ENCODE measurements at places on chromosomes 5 and 9. TPM values are rescaled to one million over a fixed set of nuclear protein-coding genes. Genes with fewer than 3 reads are reported as not detected.

GRCh38 chr9:90801973-90802322 is 329 bp downstream of the SYK start:
- DNase-seq = no peak
- H3K27ac ChIP-seq = no peak overlapping the region
- H3K4me3 ChIP-seq = peak overlapping the region; percentile 62
- H3K27me3 ChIP-seq = peaks cover 18% of the 10 kb centered on the region
- H3K36me3 ChIP-seq = no peaks in the 10 kb centered on the region
- H3K4me1 ChIP-seq = no peaks in the 10 kb centered on the region

DNA sequence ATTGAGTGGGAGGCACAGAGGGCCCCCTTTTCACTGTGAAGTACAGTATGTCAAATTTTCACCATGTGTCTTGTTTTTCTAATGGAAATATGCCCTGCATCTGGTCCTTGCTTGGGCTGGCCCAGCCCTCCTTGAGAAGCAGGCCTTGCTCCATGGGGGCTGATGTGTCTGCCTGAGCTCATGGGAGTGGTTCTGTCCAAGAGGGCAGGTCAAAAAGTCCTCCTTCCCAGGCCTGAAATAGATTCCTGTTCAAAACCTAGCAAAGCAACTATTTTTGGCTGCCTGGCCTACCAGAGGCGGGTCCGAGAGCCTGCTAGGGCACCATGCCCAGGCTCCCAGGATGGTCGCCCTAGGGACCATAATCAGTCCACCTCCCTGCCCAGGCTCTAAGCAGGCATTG is 40.5 kb upstream of the NEURL1B start:
- H3K36me3 ChIP-seq = no peaks in the 10 kb centered on the region
- no peak overlapping the region for H3K27ac ChIP-seq
- peaks cover 6% of the 10 kb centered on the region for H3K4me1 ChIP-seq
- DNase-seq = no peak
- H3K27me3 ChIP-seq = no peaks in the 10 kb centered on the region

- H3K27me3 ChIP-seq = no peaks in the 10 kb centered on the region
- DNase-seq = no peak
- no peak overlapping the region for H3K27ac ChIP-seq
- H3K4me1 ChIP-seq = no peaks in the 10 kb centered on the region
These were observed 178.8 kb downstream of the SPOCK1 start for GRCh38 chr5:137320056-137321045.

EMB gene
- 48.4 TPM for total RNA-seq

WDR38 gene
- not detected for total RNA-seq

SH2D3C gene
- total RNA-seq = 6.4 TPM

GRCh38 chr5:149759986-149760853 is 30.1 kb downstream of the PPARGC1B start:
- no peak overlapping the region for H3K4me3 ChIP-seq
- peaks cover 6% of the 10 kb centered on the region for H3K4me1 ChIP-seq
- no peaks in the 10 kb centered on the region for H3K27me3 ChIP-seq

- no peak overlapping the region for H3K27ac ChIP-seq
- peaks cover 3% of the 10 kb centered on the region for H3K36me3 ChIP-seq
- H3K4me3 ChIP-seq = no peak overlapping the region
- H3K27me3 ChIP-seq = no peaks in the 10 kb centered on the region
- DNase-seq = no peak
These were observed 6.1 kb downstream of the NOTCH1 start for GRCh38 chr9:136539427-136540421.

DNA sequence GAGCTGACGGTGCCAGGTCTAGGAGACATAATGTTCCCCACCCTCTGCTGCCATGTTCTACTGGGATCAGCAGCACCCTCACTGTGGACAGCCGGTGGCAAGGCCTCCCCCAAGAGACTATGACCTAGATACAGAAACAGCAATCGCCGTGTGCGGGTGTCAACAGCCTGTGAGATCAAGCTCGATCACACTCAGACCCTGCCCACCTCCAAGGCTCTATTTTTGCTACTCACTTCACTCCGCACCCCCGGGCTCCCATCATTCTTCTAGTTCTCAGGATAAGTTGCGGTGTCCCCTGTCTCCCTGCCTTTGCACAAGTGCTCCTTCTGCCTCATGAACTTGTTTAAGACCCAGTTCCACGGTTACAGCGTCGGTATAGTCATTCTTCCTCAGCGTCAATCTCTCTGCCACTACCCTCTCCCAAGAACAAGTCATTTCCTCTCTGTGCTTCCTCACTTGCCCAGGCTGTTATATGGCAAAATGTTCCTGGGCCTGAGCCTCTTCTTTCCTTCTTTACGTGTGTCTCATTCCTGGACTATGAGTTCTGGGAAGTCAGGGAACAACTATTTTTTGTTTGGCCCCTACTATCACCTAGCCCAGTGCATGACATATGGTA is 5.4 kb upstream of the DOCK8 start:
- no peak overlapping the region for H3K4me3 ChIP-seq
- no peak overlapping the region for H3K27ac ChIP-seq
- DNase-seq = no peak
- H3K36me3 ChIP-seq = no peaks in the 10 kb centered on the region
- H3K27me3 ChIP-seq = peaks cover 9% of the 10 kb centered on the region

DNA sequence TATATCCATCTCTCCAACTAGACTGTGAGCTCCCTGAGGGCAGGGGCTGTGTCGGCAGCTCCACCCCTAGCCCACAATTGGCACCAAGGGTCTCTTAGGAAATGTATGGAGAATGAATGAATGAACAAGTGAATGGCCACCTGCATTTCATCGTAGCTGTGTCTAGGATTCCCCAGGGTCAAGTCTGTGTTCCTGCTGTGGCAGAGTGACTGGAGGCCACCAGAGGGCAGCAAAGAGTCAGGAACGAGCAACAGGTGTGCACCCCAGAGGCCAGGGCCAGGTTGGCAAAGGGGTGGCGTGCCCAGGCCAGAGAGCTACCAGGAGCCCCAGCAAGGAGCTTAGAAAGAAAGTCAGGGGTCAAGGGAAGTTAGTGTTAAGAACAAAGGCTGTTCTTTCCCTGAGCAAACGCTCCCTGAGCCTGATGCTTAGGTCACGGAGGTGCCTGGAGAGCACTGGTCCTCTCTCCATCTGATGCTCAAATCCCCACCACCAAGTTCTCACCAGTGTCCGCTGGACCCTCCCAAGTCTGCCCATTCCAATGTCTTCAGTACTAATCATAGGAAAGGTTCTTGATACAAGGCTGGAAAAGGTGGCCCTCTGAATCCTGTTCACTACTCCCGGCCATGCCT is 160.7 kb downstream of the PAX5 start:
- H3K27ac ChIP-seq = no peak overlapping the region
- H3K27me3 ChIP-seq = no peaks in the 10 kb centered on the region
- DNase-seq = peak; percentile 89
- H3K36me3 ChIP-seq = no peaks in the 10 kb centered on the region
- H3K4me1 ChIP-seq = no peaks in the 10 kb centered on the region

DNA sequence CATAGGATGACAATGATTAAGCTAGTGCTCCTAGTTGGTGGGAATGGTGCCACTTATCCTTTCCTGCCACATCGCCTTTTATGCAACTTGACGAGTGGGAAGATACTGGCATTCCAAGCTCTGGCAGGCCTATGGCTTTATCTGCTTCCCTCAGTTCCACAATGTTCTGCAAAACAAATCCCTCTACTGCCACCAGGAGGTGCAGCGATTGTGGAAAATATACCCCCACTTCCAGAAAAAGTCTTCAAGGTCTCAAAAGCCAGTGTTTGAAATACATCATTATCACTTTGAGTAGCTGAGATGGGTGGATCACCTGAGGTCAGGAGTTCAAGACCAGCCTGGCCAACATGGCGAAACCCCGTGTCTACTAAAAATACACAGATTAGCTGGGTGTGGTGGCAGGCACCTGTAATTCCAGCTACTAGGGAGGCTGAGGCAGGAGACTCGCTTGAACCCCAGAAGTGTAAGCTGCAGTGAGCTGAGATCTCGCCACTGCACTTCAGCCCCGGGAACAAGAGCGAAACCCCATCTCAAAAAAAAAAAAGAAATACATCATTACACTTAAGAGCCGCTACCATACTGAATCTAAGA is 3.4 kb downstream of the CLINT1 start:
- H3K4me3 ChIP-seq = no peak overlapping the region
- no peaks in the 10 kb centered on the region for H3K27me3 ChIP-seq
- no peak overlapping the region for H3K27ac ChIP-seq
- peak; percentile 44 for DNase-seq
- H3K4me1 ChIP-seq = peaks cover 4% of the 10 kb centered on the region
- H3K36me3 ChIP-seq = no peaks in the 10 kb centered on the region

OR1J2 gene
- not detected for total RNA-seq

DNA sequence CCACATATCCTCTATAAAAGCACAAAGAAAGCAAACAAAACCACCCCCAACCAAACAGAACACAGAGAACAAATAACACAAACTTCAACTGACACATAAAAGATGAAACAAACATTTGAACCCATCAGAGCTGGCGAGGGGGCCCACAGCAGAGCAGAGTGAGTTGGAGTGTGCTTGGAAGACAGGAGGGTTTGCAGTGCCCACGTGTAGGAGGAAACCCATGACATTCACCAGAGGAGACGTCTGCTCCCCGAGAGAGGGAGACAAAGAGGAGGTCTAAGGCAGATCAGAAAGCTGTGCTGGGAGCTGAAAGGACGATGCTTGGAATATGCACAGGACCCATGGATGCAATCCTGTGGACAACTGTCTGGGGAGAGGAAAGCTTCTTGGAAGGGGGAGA is 27.0 kb downstream of the MRPL36 start:
- no peaks in the 10 kb centered on the region for H3K4me1 ChIP-seq
- no peak overlapping the region for H3K27ac ChIP-seq
- DNase-seq = no peak
- H3K36me3 ChIP-seq = no peaks in the 10 kb centered on the region

GRCh38 chr5:127094161-127094814 is 21.0 kb upstream of the C5orf63 start:
- H3K36me3 ChIP-seq = no peaks in the 10 kb centered on the region
- no peak overlapping the region for H3K4me3 ChIP-seq
- no peaks in the 10 kb centered on the region for H3K27me3 ChIP-seq
- no peak overlapping the region for H3K27ac ChIP-seq

DNA sequence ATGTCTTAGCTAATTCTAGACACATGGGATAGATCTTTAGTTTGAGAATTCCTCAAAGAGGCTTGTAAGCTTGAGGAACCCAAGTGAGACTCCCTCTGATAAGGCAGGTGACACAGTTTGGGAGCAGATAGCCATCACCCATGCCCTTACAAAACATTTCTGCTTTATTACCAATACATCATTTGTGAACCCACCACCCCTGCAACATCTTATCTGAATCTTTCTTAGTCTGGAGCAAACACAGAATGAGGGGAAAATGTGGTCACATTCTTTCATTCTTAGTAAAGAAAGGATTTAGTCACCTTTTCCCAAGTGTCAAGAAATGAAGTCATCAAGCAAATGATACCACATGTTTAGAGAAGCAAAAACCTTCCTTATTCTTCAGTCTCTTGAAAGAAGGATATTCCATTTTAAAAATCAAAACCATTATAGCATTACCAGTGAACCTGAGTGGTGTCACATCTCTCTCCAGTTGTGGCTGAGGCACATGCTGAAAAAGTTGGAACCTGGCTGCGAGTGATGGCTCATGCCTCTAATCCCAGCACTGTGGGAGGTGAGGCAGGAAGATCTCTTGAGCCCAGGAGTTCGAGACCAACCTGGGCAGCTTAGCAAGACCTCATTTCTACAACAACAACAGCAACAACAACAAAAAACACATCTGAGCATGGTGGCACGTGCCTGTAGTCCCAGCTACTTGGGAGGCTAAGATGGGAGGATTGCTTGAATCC is 65.9 kb downstream of the PRKACG start:
- H3K27ac ChIP-seq = no peak overlapping the region
- H3K27me3 ChIP-seq = no peaks in the 10 kb centered on the region
- no peak for DNase-seq
- H3K36me3 ChIP-seq = no peaks in the 10 kb centered on the region

DNA sequence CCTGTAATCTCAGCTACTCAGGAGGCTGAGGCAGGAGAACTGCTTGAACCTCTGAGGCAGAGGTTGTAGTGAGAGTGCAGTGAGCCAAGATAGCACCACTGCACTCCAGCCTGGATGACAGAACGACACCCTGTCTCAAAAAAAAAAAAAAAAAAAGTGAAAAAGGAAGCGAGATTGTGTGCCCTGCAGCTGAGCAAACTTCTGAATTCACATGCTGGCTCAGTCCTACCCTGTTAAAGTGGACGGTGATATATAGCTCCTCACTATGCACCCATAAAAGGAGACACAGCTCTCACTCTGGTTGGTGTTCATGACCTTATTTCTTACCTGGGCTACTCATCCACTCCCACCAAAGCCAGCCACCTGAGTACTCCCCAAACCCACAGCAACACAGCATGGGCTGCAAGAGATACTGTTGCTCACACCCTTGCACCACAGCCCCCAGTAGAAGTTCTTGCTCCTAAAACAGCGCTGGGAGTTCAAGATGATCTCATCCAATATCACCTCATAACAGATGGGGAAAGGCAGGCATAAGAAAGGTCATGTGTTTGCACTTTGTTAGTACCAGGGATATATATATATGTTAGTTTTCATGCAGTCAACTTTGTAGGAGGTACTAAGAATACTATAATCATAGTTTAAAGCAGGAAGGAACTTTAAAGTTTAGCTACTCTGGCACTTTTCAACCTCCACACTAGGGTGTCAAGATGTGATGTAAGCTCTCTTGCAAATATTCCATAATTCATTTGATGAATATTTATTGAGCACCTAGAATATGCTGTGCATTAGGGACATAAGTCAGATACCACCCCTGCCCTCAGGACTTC is 4.0 kb downstream of the TTLL11 start:
- H3K27me3 ChIP-seq = peaks cover 9% of the 10 kb centered on the region
- H3K4me3 ChIP-seq = no peak overlapping the region
- no peak for DNase-seq

- H3K4me3 ChIP-seq = no peak overlapping the region
- no peak overlapping the region for H3K27ac ChIP-seq
- no peaks in the 10 kb centered on the region for H3K36me3 ChIP-seq
- H3K27me3 ChIP-seq = no peaks in the 10 kb centered on the region
- DNase-seq = no peak
- peaks cover 8% of the 10 kb centered on the region for H3K4me1 ChIP-seq
These were observed 186.7 kb upstream of the ELL2 start for GRCh38 chr5:96148376-96148775.

KIAA1958 gene
- total RNA-seq = 39.9 TPM

F2RL2 gene
- total RNA-seq = 0.10 TPM
